ENCODE measurements at places on chromosomes 2 and 18.

DNA sequence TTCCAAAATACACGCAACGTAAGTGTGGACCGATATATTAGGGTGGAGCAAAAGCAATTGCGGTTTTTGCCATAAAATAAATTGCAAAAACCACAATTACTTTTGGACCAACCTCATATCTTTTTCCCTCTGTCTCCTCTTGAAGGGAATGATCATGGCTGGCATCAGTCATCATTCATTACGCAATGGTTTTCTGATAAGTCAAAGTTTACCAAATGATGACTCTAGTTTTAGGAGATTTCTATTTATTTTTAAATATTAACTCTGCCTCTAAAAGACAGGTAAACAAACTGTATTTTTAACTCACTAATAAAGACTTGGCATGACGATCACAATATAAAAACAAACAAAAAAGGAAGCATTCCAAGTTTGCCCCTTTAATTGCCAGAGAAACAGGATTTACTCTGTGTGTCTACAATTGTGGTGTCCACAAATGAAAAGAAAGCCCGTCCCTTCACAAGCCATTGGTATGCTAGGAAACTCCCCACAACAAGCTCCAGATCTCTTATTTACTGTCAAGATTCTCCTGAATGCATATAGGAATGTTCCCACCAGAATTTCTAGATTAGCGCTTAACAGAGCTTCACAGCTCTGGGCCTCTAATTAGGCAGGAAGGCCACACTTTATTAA lies 61.3 kb downstream of the IRS1 start:
- no peak for DNase-seq

DNA sequence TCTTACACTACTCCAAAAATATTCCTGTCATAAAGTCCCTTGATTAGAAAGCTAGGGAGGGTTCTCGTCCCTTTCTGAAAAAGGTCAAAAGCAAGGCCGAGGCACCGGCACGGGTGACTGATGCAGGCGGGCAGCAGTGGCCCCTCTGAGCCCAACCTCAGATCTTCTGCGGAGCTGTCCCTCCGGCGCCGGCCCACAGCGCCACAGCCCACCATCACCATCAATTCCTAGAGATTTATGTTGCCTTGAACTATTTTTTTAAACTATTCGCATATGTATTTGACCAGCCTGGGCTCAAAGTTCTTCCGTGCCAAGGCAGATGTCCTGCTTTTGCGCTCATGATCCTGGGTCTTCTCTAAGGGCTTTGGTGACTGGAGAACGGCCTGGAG lies 26.8 kb downstream of the PRELID3A start:
- DNase-seq, result no peak

DNA sequence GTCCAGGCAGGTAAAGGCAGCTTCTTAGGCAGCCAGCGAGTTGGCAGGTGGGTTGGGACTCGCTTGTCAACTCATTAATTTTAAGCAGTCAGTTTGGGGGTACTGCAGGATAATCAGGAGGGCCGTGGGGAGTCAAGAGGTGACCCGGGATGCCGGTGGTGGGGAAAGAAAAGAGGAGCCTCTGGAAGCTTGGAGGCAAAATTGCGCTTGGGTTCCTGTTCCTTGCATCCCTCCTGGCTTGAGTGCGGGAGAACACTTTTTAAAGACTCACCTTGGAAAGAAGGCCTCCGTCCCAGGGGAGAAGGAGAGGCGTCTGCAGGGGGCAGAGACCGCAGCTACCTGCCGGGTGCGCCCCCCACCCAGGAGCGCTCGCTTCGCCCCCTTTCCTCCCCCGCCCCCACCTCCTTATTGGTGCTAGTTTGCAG lies at the start of gene KCNJ3:
TSS of gene KCNJ3 (plus strand) at position 400 of the 425 bp plus-strand sequence. CDS start 81 bp downstream, outside the sequence.
- DNase-seq, result peak; percentile 1

DNA sequence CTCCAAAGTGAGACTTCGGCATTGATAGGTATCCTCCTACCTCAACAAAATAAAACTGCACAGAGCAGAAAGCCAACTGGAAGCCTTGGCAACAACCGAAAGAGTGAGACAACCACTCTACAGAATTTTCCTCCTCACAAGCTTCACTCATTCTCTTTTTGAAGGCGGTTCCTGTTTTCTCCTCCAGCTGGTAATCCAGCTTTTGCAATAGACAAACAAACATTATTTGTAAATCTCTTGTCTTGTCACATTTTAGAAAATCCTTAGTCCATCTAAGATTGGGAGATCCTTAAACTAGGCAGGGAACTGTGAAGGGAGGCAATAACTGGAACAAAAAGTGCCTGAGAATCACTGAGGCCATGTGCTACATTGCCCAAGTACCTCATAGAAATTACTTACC lies 332.4 kb downstream of the BCL11A start:
- no peak for DNase-seq

- DNase-seq, result no peak
These were observed 33.6 kb downstream of the GLI2 start for GRCh38 chr2:120769076-120769786.

GRCh38 chr18:76486038-76486437 lies 9.0 kb downstream of the ZNF516 start:
- no peak for DNase-seq

DNA sequence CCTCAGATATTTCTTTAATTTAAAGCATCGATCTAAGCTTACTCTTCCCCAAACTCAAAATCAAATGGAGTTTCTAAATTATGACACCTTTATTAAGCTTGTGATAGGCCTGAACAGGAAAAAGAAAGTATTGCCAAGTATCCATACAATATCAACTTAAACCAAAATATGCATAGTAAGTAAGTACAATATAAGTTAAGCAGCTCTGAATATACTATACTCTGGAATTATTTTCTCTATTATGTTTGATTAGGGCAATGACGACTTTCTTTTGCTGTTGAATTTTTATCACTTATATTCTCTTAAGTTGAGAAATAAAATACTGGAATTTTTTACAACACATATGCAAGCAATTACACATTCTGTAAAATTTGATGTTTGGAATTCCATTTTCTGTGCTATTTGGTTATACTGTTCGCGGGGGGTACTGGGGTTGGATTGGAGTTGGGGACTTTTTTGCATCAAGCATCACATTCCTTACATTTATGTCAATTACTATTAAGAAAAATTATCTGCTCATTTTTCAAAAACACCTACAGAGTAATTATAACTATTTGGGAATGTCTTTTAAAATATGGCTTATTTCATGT lies 2.2 kb downstream of the COL5A2 start:
- DNase-seq, result no peak

- DNase-seq, result no peak
These were observed 10.6 kb downstream of the DNAJB2 start for GRCh38 chr2:219289537-219290361.

DNA sequence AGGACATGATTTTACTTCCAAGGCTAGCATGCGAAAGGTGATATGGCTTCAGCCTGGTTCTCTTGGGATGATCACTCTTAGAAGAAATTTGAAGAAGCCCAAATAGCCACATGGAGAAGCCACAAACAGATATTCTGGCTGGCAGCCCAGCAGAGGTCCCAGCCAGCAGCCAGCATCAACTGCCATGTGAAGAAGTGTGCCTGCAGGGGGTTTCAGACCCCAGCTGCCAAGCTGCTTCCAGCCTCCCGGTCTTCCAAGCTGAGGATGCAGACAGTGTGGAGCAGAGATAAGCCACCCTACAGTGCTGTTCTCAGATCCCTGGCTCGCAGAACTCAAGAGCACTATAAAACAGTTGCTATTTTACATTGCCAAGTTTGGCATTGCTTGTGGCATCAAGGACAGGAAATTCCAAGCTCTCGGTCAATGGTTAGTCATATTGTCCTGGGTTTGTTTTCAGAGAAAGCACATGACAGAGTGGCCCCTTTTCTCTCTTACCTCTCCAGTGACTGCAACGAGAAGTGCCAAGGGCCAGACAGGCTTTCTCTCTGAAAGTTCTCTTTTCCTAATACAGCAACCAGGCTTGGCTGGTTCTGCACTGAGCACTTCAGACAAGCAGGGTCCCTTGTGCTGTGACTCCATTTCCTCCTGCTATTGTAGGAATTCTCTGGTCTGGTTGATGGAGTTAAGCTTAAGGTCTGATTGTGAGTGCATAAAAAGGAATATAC lies 223.7 kb downstream of the ANKRD30B start:
- DNase-seq, result no peak

DNA sequence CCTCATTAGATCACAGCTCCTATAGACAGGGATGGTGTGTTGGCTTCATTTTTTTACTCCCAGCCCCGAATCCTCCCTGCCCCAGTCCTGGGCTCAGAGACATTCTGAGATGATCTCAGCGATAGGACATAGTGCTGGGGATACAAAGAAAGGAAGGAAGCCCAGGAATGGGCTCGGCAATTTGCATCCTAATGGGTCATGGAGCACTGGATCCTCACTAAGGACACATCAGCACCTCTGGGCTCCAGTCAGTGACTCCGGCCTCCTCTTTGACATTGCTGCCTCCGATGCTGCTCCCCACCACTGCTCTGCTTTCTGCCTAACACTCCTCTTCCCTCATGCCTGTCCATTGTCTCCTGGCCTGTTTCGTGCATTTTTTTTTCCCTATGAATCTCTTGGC lies 489.1 kb downstream of the STK39 start:
- no peak for DNase-seq

All from NCI-H510A treated with DMSO at 0.1 percent for 48 hours (cell line).